ENCODE measurements at places on chromosomes 2 and 18.

DNA sequence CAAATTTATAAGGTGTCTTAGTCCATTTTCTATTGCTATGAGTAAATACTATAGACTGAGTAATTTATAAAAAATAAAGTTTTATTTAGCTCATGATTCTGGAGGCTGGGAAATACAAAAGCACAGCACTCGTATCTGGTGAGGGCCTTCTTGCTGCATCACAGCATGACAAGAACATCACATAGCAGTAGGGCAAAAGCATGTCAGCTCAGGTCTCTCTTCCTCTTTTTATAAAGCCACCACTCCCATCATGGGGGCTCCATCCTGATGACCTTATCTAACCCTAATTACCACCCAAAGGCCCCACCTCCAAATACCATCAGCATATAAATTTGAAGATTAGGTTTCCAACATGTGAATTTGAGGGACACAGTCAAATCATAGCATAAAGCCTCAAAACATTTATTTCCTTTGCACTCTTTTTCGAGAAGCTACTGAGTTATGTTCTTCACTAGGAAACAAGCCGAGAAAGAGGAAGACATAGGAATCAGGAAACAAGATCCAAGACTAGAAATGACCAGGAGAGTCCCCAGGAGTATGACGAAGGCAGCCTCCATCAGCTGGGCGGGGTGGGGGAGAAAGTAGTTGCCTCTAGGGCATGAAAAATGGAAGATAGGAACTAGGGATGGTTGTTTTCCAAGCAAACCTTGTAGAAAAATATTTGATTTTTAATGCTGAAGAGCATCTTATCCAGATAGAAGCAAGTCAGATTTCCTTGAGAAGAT lies 24.1 kb upstream of the NABP1 start:
- DNase-seq = no peak

- no peak for DNase-seq
Observed at GRCh38 chr2:11242542-11243174, 87.4 kb downstream of the SLC66A3 start.

DNA sequence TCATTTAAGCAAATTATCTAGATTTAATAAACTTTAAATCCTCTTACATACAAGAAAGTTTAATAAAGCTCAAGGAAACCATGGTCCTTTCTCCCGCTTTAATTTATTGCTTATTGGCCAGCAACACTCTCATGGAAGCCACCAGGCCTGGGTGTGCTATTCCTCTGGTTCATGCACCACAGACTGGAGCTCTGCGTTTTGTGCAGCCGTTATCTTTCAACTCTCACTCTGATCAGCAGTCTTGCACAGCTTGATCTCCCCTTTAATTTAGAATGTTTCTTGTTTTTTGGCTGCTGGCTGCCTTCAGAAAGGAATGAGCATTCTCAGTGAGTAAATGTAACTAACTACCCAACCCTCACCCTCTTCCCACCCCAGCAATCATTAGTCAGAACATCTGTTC lies 318.7 kb downstream of the MEIS1 start:
- no peak for DNase-seq

- no peak for DNase-seq
Observed at GRCh38 chr2:65357959-65358294, 74.5 kb downstream of the SPRED2 start.

DNA sequence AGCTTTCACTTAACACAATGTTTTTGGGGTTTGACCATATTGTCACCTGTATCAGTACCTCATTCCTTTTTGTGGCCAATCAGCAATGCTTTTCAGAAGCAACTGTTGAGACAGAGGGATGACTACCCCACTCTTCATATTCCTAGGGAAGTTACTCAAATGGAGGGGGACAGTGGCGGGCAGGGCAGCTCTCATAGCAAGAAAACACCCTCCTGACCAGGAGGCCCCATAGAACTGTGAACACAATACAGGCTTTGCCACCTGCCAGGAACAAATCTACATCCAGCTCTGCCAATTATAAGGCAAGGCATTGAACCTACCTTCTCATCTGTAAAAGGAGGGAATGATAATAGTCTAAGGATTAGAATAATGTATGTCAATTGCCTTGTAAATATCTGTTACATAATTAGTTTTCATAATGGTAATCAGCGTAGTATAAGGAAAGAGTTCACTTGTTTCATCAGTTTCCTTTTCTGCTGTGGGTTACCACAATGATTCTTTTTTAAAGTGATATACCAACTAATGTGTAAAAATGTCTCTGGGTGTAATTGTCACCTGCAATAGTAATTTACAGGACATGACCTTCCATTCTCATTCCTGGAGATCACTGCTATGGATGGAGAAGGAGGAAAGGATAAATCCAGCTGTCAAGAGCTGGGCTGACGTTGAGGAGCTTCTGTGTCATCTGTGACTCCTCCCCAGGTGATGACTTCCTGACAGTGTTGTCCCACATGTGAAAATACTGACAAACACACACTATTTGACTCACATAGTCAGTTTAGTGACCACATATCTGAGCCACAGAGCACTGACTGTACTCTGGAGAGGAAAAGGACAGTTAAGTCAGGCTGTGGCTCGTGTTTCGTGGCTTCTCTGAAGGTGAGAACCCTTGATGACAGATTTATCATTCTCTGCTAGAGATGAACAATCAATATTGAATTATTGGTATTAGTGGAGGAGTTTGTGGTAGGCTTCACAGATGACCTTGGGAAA lies 13.5 kb downstream of the ALPK2 start:
- DNase-seq = no peak

Data from activated gamma-delta T cell (primary cell).